GM12878 (cell line): ENCODE measurements at places on chromosomes 3 and 15. TPM values are rescaled to one million over a fixed set of nuclear protein-coding genes. Genes with fewer than 3 reads are reported as not detected.

DNA sequence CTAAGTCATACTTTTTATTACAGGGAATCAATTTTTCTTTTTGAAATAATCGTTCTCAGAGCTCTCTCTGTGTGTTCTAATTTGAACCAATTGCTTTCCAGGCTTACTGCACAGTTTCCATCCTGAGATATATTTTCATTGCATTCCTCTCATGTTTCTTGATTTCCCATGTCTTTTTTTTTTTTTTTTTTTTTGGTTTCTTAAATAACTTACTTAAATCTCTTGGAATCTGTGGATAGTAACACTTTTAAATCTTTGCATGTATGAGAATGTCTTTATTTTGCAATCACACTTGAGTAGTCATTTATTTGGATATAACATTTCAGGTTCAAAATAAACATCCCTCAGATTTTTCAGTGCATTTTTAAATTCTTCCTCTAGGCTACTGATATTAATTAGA, 14.5 kb upstream of the ABTB1 start:
- H3K27me3 ChIP-seq: no peaks in the 10 kb centered on the region
- no peak overlapping the region for H3K27ac ChIP-seq
- H3K4me1 ChIP-seq: no peaks in the 10 kb centered on the region
- no peak for DNase-seq

- H3K4me1 ChIP-seq: no peaks in the 10 kb centered on the region
- peaks cover 7% of the 10 kb centered on the region for H3K36me3 ChIP-seq
- H3K27ac ChIP-seq: no peak overlapping the region
These were observed 39.6 kb upstream of the TKT start for GRCh38 chr3:53295410-53295809.

- no peak overlapping the region for H3K4me3 ChIP-seq
- no peaks in the 10 kb centered on the region for H3K27me3 ChIP-seq
- H3K4me1 ChIP-seq: no peaks in the 10 kb centered on the region
- H3K27ac ChIP-seq: no peak overlapping the region
- no peak for DNase-seq
These were observed 63.1 kb upstream of the MCTP2 start for GRCh38 chr15:94168250-94168649.

DNA sequence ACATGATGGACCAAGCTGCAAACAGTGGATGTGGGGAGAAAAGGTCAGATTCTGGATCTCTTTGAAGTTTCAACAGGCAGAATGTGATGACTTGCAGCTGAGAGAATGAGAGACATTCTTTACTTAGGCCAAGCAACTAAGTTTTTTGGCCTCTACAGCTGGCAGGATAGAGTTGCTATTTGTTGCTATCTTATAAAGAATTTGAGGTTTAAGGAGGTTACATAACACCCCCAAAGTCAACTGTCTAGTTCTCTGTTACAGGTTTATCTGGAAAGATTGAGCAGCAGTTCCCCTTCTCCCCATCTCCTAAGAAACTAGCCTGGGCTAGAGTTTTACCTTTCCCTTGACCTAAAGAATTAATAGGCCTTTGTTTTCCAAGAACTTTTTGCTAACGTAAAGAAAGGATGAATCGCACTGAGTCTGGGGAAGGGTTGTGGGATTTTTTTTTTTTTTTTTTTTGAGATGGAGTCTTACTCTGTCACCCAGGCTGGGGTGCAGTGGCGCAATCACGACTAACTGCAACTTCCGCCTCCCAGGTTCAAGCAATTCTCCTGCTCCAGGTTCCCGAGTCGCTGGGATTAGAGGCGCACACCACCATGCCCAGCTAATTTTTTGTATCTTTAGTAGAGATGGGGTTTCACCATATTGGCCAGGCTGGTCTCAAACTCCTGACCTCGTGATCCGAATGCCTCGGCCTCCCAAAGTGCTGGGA, 26.6 kb upstream of the SLMAP start:
- DNase-seq: no peak
- H3K36me3 ChIP-seq: no peaks in the 10 kb centered on the region
- H3K4me1 ChIP-seq: no peaks in the 10 kb centered on the region
- no peaks in the 10 kb centered on the region for H3K27me3 ChIP-seq

- H3K4me3 ChIP-seq: no peak overlapping the region
- no peak overlapping the region for H3K27ac ChIP-seq
- no peak for DNase-seq
- no peaks in the 10 kb centered on the region for H3K27me3 ChIP-seq
- H3K4me1 ChIP-seq: no peaks in the 10 kb centered on the region
These were observed 150.7 kb downstream of the NLGN1 start for GRCh38 chr3:173548261-173548660.

DNA sequence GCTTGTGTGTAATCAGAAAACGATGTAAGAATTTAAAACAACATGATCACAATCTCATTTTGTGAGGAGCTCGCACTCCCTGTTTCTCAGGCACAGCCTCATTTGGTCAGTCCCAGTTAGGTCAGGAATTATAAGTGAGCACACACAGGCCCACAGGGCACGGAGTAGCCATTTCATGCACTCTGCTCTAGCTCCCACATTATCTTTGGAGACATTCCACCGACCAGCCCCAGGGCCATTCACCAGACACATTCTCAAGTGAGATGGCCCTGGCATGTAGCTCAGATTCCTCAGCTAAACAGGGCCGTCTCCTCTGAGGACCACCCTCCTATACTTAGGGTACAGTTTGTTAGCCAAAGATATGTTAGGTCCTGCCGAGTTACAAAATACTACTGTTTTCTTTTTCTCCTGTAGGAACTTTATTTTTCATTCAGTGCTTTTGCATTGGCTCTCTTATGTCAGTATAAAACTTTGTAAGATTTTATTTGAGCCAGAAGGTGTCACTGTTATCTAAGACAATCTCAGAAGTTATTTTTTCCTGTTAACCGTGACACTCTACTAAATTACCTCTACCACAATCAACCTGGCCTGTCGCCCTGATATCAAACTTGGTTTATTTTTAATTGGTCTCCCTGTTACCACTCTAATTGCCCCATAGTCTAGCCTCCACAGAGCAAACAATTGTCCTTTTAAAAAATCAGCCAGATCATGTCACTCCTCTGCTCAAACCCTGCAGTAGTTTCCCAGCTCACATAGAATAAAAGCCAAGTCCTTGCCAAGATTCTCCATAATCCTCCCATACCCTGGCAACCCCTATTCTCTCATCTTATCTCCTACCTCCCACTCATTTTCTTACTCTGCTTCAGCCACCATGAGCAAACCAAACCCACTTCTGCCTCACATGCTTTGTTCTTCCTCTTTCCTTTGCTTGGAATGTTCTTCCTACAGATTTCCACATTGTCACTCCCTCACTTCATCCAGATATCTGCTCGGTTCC, 105.7 kb downstream of the PPP2R3A start:
- no peaks in the 10 kb centered on the region for H3K4me1 ChIP-seq
- H3K36me3 ChIP-seq: no peaks in the 10 kb centered on the region
- no peak overlapping the region for H3K27ac ChIP-seq
- no peaks in the 10 kb centered on the region; the same call in 1 of the 2 replicates for H3K27me3 ChIP-seq

Gene CAV3
- not detected in 2 replicates for total RNA-seq

Gene EHHADH
- 6.8 and 7.7 TPM in 2 replicates for total RNA-seq
